Left lung (tissue), 14 donors: ENCODE measurements at places on chromosomes 3 and 15. TPM values are rescaled to one million over a fixed set of nuclear protein-coding genes. Genes with fewer than 3 reads are reported as not detected.
A peak's percentile ranks its signal among the peaks of the same experiment; 100 is the strongest.

The ALDH1L1 gene
- polyA plus RNA-seq = 0.70 TPM

DNA sequence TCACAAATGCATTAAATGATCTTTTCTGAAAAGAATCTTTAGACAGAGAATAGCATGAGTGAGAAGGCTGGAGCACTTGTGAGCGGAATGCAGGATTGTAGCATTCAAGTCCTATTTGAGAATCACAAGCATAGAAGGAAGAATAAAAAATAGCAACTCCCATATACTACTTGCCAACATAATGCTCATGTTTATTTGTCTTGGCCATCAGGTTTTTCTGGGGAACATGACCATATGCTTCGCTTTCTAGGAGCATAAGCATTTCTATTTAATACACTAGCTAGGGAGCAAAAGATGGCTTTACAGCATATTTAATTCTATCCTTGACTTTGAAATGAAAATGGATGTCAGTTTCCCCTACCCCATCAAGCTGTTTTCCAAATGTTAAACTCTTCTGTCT, 170.3 kb upstream of the MITF start:
- no peaks in the 10 kb centered on the region for H3K36me3 ChIP-seq
- H3K4me1 ChIP-seq = no peaks in the 10 kb centered on the region

The TRH gene
- polyA plus RNA-seq = 0.41 TPM

DNA sequence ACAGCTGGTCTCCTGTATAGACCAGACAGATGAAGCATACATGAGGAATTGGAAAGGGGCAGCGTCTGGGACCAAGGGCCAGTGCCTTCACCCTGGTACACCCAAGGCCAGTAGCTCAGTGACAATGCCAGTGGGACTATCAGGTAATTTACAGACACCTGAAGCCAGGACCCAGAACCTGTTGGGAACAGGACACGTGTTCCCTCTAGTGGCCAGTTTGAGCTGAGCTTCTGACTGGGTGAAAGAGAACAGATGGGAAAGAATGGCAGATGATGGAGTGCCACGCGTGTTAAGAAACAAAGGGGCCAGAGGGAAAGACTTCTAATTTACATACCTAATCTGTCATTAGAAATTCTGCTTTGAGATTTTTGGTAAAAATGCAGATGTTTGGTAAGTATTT, 5.1 kb upstream of the SLC25A38 start:
- no peak overlapping the region for H3K4me3 ChIP-seq
- H3K4me1 ChIP-seq = peaks cover 6% of the 10 kb centered on the region

DNA sequence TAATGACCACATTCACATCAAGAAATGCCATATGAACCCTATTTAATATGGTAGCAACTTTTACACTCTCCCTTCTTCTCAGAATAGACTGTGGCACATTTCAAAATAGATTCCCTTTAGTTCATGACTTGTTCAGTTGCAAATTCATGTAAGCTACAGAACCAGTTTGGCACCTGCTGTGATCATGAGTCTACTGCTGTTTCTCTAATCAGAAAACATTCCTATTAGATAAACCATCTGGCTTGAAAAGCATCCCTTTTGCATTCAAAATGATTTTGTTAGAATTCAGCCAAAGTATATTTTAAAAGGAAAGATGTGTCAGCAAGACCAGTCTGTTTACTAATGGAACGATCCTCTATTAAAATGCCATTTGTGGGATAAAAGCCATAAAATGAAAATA, 304.4 kb downstream of the BCHE start:
- DNase-seq = no peak
- no peaks in the 10 kb centered on the region for H3K36me3 ChIP-seq
- H3K27ac ChIP-seq = no peak overlapping the region

The PRICKLE2 gene
- 48.2 TPM for polyA plus RNA-seq

DNA sequence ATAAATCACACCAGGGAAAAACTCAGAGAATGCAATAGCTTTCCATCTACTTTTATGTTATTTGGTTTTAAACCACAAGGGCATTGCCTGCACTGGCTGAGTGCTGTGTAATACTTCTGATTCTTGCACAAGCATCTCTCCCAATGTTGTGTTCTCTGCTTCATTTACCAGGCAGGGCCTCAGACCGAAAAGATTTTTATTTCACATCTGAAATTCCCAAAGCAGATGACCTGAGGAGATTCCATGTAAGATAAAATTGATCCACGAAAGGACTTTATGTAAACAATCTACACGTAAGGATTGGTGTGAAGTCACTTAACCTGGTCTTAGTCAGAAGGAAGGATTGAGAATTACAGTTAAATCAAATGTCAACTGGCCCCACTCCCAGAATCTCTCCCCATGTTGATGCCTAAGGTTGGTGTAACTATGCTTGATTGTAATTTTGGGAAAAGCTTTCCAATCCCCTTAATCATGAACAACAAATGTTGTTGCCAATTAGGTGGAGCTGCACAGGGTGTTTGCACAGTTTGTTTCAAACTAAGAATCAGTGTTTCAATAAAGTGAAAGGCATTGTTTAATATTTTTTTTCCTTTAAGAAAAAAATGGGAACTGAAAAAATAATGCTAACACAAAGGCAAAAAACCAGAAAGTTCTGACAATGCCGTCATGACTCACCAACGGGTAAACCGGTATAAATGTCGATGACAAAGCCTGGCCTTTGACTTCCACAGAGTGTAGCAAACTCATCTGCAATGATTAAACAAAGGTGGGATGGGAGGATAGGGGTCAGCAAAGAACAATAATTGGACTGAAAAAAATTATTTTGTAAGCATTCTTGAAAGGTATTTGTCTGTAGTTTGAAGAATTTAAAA, 128.6 kb downstream of the DUT start:
- no peak overlapping the region for H3K27ac ChIP-seq
- H3K4me1 ChIP-seq = no peaks in the 10 kb centered on the region
- H3K36me3 ChIP-seq = peaks cover 50% of the 10 kb centered on the region
- no peak overlapping the region for H3K4me3 ChIP-seq
- H3K27me3 ChIP-seq = no peaks in the 10 kb centered on the region

The RNU6-1 gene
- polyA plus RNA-seq = not detected

GRCh38 chr15:91852741-91853510, 582 bp upstream of the SLCO3A1 start:
- H3K27me3 ChIP-seq = no peaks in the 10 kb centered on the region
- H3K4me1 ChIP-seq = peaks cover 35% of the 10 kb centered on the region
- H3K36me3 ChIP-seq = no peaks in the 10 kb centered on the region
- peak; percentile 98 for DNase-seq
- H3K27ac ChIP-seq = peak overlapping the region; percentile 98

DNA sequence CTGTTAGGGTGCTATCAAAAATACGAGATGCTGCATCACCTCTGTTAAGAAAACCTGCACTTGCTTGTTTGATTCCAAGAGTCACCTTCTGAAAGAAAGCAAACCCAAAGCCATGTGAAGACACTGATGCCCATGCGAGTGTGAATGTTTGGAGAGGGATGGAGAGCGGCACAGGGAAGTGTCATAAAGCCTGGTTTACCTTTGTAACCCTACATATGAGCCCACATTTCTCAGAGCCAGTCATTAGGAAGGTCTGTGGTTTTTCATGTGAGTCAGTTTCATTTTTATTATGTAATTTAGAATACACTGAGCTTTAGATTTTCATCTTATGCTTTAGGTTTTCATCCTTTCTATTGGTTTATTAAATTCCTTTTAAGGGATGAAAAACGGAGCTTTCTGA, 896.8 kb downstream of the ROBO1 start:
- no peak overlapping the region for H3K27ac ChIP-seq
- no peaks in the 10 kb centered on the region for H3K4me1 ChIP-seq
- no peaks in the 10 kb centered on the region for H3K36me3 ChIP-seq
- DNase-seq = no peak

DNA sequence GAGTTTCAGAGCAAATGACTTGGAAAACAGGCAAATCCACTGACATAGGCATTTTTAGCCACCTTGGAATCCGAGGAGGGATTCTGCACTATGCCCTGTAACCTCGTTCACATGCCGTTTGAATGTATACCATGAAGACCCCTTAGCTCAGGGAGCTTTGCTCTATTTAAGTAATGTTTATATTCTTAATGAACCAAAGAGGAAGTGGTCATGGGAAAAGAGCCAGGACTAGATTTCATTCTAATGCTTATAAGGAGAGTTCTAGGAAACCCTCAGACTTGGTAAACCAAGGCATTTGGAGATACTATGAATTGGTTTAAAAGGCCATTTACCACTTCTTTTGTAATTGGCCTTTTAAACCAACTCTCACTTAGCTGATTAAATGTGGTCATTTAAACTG, 178.9 kb downstream of the IGF1R start:
- no peak for DNase-seq
- H3K36me3 ChIP-seq = no peaks in the 10 kb centered on the region
- H3K4me3 ChIP-seq = no peak overlapping the region
- H3K4me1 ChIP-seq = peaks cover 4% of the 10 kb centered on the region
- no peaks in the 10 kb centered on the region for H3K27me3 ChIP-seq
- no peak overlapping the region for H3K27ac ChIP-seq

DNA sequence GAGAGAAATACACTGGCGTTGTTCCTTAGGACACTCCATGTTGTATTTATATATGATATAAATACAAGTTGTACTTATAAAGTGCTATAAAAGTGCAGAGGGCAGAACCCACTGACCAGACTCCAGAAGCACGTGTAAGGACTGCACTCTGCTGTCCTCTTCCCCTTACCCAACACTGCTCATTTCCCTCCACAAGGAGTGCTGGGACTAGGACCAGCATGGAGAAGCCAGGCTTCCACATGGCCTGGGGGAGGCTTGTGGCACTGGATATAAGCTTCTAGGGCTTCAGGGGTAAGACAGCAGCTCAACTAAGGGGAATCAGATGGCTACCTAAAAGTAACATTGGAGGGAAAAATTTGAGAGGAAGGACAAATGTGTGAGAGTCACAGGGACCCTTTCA, 556.9 kb downstream of the IGSF11 start:
- no peaks in the 10 kb centered on the region for H3K36me3 ChIP-seq
- H3K27me3 ChIP-seq = no peaks in the 10 kb centered on the region
- no peaks in the 10 kb centered on the region for H3K4me1 ChIP-seq
- no peak overlapping the region for H3K4me3 ChIP-seq
- no peak for DNase-seq

DNA sequence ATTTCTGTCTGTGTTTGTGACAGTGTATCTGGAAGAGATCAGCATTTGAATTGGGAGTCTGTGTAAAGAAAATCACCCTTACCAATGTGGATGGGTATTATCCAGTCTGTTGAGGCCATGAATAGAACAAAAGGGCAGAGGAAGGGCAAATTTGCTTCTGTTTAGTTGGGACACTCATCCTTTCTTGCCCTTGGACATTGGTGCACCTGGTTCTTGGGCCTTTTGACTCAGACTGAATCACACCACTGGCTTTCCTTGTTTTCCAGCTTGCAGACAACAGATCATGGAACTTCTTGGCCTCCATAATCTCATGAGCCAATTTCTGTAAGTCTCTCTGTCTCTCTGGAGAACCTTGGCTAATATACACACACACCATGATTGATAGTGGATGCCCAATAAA, 164.4 kb upstream of the SGO1 start:
- no peaks in the 10 kb centered on the region for H3K36me3 ChIP-seq
- no peak for DNase-seq
- no peak overlapping the region for H3K27ac ChIP-seq
- no peak overlapping the region for H3K4me3 ChIP-seq
